ENCODE measurements at places on chromosomes 3 and 15.

- no peak for DNase-seq
These were observed 317.2 kb upstream of the PROK2 start for GRCh38 chr3:72102112-72102616.

DNA sequence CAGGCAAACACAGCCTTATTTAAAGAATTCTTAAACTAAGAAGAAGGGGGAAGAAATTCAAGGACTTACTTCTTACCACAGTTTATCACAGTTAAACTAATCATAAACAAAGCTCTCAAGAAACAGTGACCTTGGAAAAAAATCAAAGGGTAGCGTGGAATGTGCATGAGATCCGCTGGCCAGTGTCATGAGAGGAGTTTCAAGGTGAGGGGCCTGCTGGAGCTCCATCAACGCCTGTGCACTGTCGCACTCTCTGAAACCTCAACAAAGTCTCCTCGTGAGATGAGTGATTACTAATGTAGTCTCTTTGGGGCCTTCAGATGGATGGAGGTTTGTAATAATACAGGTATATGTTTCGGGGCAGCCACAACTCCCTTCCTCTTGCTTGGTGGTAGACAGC lies 28.4 kb upstream of the PRICKLE2 start:
- DNase-seq, result no peak

- DNase-seq, result no peak
These were observed 177.5 kb upstream of the LPP start for GRCh38 chr3:187976365-187976900.

DNA sequence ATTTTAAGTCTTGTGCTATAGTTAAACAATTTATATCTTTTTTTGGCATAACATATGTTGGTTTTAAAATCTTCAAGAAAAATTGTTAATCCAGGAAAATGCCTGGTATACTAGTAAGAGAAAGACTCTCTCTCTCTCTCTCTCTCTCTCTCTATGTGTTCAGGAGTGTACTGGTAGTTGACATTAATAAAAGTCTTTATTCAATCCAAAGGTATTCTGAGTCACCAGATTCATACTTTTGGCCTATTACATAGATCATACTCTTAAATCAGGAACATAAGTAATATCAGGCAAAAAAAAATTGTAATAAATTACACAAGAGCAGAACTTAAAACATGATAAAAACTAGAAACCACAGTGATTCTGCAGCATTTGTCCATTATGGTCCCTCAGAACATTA lies 70.2 kb downstream of the TFG start:
- no peak for DNase-seq

DNA sequence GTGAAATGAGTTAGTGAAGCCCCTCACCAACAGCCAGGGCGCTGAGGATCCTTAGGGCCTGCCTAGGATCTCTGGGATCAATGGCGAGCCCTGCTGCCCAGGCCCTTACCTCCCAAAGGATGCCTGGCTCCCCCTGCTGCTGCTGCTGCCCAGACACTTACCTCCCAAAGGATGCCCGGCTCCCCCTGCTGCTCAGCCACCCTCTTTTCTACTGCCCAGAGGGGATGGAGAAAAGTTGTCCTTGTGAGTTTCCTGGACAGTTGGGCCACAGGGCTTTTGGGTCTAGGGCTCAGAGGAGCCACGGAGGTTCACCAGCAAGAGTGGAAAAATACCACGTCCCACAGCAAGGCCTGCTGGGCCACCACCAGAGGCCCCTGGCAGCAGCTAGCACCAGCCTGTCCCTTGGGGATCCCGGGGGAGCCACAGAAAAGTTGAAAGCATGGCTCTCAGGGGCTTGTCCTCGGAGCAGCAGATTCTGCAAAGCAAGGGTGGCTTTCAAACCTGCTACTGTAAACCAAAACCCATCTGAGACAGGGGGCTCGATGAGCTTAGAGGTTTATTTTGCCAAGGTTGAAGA lies 59.4 kb downstream of the SLC6A6 start:
- peak; percentile 64 for DNase-seq

DNA sequence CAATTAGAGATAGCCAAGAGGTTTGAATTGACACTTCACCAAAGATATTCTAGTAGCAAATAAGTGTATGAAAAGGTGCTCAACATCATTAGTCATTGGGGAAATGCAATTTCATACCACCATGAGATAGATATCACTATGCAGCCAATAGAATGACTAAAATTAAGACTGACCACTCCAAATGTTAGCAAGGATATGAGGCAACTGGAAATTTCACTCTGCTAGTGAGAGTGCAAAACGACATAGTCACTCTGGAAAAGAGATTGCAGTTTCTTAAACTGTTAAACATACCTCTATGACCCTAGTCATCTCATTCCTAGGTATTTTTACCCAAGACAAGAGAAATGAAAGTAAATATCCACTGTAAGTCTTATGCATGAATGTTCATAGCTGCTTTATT lies 27.6 kb upstream of the SLC6A11 start:
- no peak for DNase-seq

DNA sequence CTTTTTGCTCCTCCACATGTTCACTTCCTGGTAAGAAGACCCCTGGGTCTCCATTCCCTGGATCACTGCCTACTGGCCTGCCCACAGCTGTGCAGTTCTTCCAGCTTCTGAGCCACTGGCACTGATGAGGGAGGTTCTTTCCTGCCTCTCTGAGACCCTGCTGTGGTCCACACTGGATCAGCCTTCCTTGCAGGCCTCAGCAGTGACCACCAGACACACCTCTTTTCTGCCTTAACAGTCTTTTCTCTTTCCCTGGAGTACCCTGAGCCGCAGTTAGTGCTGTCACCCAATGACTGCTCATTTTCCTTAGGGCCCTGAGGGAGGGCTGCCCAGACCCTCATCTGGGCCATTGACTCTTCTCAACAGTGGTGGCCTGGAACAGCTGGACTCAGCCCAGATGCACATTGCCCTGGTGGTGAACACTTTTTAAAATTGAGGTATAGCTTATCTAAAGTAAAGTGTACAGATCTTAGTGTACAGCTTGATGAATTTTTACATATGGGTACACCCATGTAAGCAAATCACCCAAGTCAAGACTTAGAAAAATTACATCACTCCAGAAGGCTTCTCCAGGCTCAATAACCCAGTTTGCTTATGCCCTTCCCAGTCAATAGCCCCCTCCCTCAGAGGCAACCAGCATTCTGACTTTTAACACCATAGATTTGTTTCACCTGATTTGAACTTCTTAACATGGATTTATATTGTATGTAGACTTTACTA lies 32.8 kb upstream of the C3orf80 start:
- no peak for DNase-seq
